ENCODE measurements at places on chromosomes 6 and 20.

DNA sequence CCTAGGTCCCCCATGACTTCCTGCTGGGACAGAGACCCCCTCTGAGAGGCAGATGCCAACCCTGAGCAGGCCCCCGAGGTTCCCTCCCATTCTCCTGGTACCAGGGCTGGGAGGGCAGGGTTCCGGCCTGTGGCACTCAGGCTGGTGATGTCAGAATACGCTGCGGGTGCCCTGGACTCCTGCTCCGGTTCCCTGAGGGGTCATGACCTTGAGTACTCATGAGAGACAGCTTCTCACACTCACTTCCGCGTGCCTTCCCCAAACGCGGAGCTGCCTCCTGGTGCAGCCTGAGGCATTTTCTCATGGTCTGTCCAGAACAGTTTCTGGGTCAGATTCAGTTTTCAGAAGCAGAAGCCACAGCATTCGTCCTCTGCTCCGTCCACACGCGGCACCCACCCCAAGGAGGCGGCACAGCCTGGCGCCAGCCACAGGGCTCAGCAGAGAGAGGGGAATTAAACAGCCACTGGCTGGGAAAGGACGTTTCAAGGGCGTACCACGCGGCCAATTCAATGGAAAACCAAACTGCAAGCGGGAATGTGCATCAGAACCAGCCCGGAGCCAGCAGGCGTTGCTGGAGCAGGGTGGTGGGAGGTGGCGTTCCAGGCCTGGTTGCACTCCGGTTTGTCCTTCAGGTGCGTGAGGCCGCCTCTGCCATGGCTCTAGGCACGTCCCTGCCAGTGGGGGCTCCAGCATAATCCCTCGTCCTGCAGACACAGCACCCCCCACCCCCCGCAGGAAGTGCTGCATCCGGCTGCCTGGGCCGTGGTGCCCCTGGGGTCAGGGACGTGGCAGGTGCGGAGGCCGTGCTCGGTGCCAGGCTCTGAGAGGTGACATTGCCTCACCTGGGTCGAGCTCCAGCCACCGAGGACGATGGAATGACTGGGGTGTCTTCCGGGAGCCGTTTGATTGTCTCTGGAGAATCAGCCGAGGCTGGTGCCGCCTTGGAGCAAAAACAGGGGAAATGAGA lies 58.3 kb upstream of the BHLHE23 start:
- DNase-seq: no peak

GRCh38 chr6:4727671-4728435 lies 48.4 kb upstream of the CDYL start:
- DNase-seq: no peak

DNA sequence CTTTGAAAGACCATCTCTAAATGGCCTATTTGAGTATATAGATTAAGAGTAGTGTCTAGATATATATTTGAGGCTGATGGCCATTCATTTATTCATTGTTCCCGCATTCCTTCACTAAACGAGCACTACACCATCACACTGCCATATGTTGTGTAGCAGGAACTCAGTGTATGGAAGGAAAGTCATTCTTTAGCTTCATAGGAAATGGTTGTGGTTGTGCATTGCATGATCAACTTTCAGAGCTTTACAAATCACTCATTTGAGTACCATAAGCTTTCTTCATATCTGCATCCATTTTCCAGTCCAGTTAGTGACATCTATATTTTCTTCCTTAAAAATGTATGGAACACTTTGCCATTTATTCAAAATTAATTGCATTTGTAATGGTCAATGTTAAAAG lies 97.9 kb downstream of the ARID1B start:
- DNase-seq: no peak

GRCh38 chr6:16876201-16876600 lies 114.9 kb upstream of the ATXN1 start:
- no peak for DNase-seq

DNA sequence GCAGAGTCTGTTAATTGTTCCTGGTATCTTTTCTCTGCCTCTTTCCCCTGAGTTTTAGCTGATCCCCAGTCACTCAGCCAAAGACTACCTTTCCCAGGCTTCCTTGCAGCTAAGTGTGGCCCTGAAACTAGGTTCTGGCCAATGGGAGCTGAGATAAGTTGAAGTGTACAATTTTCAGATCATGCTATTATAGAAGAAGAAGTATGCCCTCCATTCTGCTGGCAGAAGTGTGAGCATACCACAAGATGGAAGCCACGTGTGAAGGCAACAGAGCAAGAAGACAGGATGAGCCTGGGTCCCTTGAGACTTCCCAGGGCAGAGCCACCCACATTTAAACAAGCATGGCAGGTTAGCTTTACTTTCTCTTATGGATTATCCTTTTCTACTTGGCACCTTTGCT lies 273.2 kb downstream of the HIVEP2 start:
- DNase-seq: no peak

DNA sequence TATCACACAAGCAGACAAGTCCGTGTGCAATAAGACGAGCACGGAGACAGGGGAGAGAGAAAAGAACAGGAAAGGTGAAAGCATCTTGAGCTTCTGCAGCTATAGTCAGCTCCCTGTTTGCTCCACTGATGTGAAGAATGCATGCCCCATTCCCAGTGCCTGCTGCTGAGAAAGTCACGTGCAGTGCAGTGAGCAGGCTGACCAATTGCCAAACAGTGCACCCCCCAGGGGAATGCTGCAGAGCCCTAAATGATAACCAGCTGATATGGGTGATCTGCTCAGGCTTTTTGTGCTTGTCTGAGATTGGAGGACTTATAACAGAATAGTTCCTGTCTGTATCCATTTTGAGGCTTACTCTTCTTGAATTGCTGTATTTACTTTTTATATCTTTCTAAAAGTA lies 121.5 kb downstream of the PACRG start:
- no peak for DNase-seq

DNA sequence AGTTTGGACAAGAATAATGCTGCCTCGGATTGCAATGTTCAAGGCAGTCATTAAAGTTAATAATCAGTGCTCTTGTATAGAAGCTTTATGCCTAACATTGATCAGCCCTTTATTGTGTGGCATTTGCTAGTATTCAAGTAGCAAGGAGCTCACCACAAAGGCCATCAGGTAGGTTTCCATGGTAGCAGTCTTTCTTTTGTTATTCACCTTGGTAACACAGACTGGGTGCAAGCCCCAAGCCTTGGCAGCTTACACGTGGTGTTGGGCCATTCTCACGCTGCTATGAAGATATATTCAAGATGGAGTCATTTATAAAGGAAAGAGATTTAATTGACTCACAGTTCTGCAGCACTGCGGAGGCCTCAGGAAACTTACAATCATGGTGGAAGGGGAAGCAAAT lies 149.3 kb downstream of the ADAT2 start:
- no peak for DNase-seq

GRCh38 chr20:49747707-49748524 lies 34.2 kb upstream of the B4GALT5 start:
- DNase-seq: no peak

DNA sequence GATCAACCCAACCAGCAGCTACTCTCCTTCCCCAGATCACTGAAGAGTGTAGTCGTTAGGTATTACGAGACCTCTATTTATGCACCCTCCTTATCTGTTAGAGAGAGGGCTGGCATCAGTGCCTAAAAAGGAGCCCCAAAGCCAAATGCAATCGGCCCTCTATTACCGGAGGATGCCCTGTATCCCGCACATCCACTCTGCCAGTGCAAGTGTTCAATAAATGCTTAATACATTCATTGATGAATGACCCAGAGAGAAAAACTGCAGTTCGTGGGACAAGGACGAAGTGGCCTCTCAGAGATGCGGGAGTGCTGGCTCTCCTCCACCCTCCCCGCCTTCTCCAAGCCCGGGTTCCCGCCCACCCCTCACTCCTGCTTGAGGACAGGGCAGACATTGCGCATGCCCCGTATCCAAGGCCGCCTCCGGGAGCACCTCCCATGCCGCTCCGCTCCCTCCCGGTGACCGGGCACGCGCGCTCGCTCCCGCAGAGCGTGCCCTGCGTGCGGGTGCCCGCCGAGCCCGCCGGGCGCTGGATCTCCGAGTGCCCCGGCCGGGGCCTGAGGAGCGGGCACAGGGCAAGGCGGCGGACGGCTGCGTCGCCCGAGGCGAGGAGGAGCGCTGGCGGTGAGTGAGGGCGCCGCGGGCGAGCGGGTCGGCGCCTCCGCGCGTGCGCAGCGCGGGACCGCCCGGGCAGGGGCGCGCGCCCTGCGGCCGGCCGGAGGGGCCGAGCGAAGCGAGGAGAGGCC lies 27.2 kb upstream of the BTBD3 start:
- peak; percentile 65 for DNase-seq

DNA sequence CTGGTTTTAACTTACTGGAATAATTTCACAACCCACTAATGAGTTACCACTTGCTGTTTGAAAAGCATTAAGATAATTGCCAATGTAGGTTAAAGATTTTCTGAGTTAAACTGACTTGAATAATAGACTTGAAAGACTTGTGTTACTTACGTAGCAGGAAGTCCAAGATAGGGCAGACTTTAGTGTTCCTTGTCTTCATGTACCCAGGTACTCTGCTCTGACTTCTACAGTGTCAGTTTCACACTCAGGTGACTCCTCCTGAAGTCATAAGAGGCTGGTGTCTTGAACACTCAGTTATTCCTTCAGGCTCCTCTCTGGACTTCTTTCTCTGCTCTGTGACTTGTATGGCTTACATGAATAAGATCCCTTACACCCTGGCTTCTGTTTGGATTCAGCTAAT lies 76.3 kb upstream of the SGK1 start:
- no peak for DNase-seq

- no peak for DNase-seq
Observed at GRCh38 chr6:148523551-148523950, 180.9 kb downstream of the SASH1 start.

GRCh38 chr20:38581013-38581412 lies at the start of gene ADIG:
Gene ADIG (plus strand): TSS chr20:38581197. CDS start chr20:38581251, 54 bp downstream.
- no peak for DNase-seq

- no peak for DNase-seq
Observed at GRCh38 chr20:33647603-33648395, 14.3 kb upstream of the C20orf144 start.

GRCh38 chr6:110039981-110040383 lies 61.9 kb downstream of the GPR6 start:
- no peak for DNase-seq

DNA sequence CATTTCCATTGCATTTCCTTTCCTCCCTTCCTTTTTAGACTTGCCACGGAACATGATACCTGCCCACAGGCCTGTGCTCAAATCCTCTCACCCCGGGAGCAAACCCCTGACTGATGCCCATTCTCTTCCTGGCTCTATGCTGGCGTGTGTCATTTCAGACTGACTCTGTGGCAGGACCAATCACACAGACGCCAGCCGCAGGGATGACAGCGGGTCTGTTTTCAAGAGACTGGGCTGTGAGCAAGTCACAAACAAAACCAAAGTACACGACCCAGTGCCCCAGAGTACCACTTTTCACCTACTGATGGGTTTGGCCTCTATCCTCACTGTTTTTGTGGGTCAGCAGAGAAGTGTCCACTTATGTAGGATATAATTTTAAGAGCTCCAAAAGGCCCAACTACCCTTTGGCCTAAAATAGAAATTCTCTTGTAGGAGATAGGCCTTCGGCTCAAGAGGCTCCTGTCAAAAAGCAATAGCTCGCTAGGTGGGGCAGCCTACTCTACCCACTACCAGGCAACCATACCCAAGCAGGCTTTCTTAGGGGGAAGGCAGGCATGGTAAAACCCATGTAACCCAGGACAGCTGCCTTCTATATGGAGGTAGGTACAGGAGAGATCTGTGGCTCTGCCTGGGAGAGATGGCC lies 215.7 kb downstream of the CDC5L start:
- no peak for DNase-seq

GRCh38 chr6:14946753-14947152 lies 299.1 kb upstream of the JARID2 start:
- no peak for DNase-seq

DNA sequence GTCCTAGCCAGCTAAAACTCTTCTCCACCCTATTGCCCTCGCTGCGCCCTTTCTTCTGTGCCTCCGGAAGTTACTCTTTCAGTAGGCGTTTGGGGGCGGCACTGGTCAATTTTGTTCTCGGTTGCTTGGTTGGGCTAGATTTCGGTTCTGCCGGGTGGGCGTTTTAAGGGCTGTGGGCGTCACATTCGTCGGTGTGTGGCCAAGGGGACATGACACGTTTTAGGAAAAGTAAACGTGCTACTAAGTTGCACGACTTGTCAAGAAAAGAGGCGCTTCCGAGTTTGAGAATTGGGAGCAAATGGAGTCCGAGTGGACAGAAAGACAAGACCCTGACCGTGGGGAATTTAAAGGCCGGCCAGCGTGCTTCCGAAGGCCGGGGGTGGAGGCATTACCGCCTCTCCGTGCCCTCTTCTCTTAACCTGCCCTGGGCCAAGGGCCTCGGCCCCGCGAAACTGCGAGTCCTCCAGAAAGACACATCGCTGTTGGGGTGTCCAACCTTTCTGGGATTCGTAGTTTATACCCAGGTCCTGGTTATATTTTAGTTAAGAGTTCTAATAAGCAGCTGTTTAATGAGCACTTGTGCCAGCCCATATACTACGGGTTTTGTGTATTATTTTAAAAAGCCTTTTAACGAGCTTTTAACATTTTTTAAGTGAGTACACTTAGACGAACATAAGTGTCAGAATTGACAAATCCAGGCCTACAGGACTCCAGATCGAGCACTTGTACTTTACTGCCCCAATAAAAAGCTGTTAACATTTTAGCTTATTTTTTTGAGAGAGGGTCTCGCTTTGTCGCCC lies 664 bp upstream of the BAG6 start:
- DNase-seq: peak; percentile 69

DNA sequence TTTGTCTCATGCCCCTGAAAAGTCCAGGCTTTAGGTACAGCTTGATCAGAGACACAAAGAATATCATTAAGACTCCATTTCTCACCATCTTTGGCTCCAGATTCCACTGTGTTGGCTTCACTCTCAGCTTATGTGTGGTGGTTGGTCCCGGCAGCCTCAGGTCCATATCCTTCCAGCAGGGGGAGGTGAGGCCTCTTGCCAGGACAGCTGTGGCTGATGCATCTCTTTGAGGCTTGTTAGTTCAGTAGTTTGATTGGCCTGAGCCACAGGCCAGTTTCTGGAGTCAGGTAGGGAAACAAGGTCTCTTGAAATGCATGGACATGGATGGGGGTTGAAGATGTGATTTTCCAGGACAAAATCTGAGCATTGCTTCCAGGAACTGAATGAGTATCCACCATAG lies 62.4 kb downstream of the JAG1 start:
- DNase-seq: no peak

- DNase-seq: peak; percentile 65
Observed at GRCh38 chr20:37202267-37202943, 23.1 kb upstream of the MROH8 start.

- no peak for DNase-seq
Observed at GRCh38 chr6:26243752-26244151, 121.2 kb upstream of the BTN3A2 start.

- DNase-seq: no peak
Observed at GRCh38 chr20:62732842-62733525, 24.3 kb downstream of the NTSR1 start.

DNA sequence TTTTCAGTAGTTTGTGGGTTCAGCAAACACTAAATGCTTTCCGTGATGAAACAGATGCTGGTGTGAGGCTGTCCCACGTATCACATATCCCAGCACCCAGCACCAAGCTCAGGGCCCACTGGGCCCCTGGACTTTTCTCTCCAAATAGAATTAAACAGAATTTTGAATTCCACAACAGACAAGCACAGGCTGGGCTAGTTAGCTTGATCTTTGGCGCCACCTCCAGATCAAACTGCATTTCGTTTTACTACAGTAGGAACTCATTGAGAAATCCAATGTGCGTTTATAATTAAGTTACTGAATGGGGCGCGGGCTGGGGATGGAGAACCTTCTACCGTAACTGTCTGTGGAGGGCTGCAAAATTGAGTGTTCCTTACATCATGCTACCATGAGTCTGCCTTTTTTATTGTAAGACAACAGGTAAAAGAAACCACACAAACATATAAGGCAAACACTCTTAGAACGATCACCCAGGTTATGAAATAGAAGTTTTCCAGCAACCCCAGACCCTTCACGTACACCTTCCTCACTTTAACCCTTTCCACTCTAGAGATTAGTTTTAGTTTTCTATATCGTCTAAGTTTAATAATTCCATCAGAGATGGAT lies 107.8 kb downstream of the ZFP64 start:
- DNase-seq: peak; percentile 44

Measured in H54 (cell line).